Muscle of leg (tissue), 16 donors: ENCODE measurements at places on chromosomes 1 and 21. TPM values are rescaled to one million over a fixed set of nuclear protein-coding genes. Genes with fewer than 3 reads are reported as not detected.

Gene S100A12
- polyA plus RNA-seq = 4.6 TPM

GRCh38 chr1:229273507-229274232 is 2.8 kb downstream of the RAB4A start:
- no peak overlapping the region for H3K4me3 ChIP-seq
- H3K27me3 ChIP-seq = no peaks in the 10 kb centered on the region
- peaks cover 18% of the 10 kb centered on the region for H3K4me1 ChIP-seq
- no peak for DNase-seq
- H3K36me3 ChIP-seq = no peaks in the 10 kb centered on the region

Gene CA14
- polyA plus RNA-seq = 4.0 TPM

GRCh38 chr1:154972213-154972516 is 1.6 kb upstream of the SHC1 start:
- peaks cover 18% of the 10 kb centered on the region for H3K36me3 ChIP-seq
- no peak for DNase-seq
- no peaks in the 10 kb centered on the region for H3K27me3 ChIP-seq
- peak overlapping the region; percentile 100 for H3K27ac ChIP-seq

- H3K36me3 ChIP-seq = no peaks in the 10 kb centered on the region
- DNase-seq = no peak
- H3K4me3 ChIP-seq = no peak overlapping the region
- no peaks in the 10 kb centered on the region for H3K27me3 ChIP-seq
Measured at GRCh38 chr1:246052603-246053002, 454.5 kb downstream of the SMYD3 start.
